Right lobe of liver (tissue), 6 donors: ENCODE measurements at places on chromosomes 16 and 17.

- peak; percentile 64 for DNase-seq
Measured at GRCh38 chr16:82034981-82035612, at the start of gene HSD17B2. Gene HSD17B2, plus strand, starts transcription at chr16:82035253. Its CDS starts 172 bp downstream, at chr16:82035425.

DNA sequence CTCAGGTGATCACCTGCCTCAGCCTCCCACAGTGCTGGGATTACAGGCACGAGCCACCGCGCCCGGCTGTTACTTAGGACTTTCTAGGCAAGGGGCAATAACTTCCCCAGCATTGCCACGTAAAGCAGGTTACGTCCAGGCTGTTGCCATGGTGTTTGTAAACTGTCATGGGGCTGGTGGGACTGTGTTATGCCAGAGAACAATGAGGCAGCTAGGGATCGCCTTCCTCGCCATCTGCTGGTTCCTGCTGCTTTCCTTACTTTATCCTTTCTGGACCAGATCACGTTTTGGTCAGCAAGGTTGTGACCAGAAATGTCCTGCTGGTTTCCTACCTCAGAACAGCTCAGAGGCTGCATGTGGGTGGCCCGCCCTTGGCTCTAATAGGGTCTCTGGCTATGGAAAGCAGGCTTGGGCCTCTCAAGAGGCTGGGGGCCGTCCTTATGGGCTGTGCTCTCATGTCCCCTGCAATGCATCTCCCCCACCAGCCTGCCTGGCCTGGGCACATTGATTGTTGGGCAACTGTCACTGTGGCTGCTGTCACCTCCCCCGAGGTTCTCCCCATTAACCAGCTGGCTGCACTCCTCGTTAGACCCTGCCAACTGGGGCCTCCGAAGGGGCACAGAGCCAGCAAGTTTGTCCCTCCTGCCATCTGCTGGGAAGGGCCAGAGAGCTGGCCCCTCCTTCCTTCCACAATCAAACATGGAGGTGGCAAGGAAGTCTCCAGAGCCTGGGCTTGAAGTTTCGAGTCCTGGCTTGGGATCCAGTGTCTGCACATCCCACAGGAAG lies 28.2 kb upstream of the ZC3H18 start:
- no peak for DNase-seq

DNA sequence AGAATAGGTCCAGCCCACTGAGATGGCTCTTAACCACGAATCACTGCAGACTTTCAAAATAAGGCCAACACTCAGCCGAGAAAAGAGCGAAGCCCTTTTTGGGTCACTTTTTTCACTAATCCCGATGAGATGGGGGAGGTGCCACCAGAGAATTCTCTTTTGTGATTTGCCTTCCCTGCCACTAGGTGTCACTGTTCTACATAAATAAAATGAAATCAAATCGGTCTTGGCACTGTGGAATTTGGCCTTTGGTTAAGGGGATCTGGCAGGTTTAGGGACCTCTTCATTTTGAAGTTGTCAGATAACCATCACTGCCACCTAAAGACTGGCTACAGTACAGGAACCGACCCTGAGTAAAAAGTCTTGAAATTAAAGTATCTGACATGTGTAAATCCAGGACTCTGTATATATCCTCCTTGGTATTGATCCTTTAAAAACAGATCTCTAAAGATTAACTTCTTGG lies 147.0 kb downstream of the HS3ST4 start:
- DNase-seq, result no peak

GRCh38 chr17:15657868-15658267 lies 26.2 kb downstream of the TRIM16 start:
- no peak for DNase-seq

- DNase-seq, result no peak
Measured at GRCh38 chr17:69560987-69561441, 146.5 kb downstream of the MAP2K6 start.

DNA sequence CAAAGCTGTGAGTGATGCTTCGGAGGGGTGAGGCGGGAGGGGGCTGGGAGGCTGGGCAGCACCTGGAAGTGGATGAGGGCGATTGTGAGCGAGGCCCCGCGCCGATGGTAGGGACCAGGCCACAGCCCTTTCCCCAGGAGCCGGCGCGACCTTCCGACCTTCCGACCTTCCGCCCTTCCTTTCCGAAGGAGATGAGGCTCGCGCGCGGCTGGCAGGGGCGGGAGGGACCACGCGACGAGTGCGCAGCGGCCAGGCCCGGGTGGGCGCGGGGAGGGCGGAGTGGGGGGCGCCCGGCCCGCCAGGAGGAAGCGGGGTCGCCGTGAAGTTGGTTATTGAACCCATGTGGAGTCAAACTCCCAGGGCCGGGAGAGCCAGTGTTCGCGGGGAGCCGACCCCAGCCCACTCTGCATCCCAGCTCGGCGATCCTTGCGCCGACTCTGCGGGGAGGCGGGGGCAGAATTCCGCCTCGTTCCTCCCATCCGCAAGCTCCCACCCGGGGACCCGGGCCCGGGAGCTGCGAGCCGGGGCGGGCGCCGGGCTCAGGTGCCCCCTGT lies 56.6 kb downstream of the RAP1GAP2 start:
- no peak for DNase-seq

DNA sequence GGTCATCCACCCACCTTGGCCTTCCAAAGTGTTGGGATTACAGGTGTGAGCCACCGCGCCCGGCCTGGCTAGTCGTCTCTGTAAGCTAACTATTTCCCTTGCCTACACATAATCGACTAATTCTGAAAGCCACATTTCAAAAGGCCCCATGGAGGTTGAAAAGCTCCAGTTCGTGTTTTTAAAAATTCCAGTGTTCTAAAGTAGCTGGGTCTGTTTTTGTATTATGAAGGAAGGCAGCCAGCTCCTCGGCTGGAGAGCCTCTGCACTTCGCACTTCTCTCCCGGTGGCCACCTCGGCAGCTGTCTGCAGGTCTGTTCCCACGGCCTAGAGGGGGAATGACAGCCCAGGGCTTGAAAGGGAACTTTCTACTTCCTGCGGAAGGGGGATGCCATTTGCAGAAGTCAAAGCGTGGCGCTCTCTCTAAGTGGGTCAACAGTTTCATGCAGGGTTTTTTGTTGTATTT lies 16.9 kb downstream of the HASPIN start:
- DNase-seq, result no peak

GRCh38 chr17:31678431-31678830 lies 180.6 kb downstream of the COPRS start:
- no peak for DNase-seq

GRCh38 chr16:59478838-59479237 lies 744.7 kb upstream of the GOT2 start:
- no peak for DNase-seq

- peak; percentile 48 for DNase-seq
Measured at GRCh38 chr16:2520784-2521531, 787 bp downstream of the AMDHD2 start.

DNA sequence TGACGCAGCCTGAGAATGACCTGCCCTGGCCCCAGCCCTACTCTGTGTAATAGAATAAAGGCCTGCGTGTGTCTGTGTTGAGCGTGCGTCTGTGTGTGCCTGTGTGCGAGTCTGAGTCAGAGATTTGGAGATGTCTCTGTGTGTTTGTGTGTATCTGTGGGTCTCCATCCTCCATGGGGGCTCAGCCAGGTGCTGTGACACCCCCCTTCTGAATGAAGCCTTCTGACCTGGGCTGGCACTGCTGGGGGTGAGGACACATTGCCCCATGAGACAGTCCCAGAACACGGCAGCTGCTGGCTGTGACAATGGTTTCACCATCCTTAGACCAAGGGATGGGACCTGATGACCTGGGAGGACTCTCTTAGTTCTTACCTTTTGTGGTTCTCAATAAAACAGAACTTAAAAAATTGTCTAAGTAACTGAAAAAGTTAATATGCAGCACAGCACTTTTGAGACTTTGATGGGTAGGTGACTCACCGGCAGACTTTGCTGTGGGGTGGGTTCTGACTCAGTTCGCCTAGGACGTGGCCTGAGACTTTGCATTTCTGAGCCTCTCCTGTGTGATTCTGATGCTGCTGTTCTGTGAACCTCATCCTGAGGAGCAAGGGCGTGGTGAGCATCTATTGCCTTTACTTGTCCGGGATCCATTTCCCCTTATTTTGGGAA lies 5.7 kb downstream of the LAT start:
- DNase-seq, result no peak

DNA sequence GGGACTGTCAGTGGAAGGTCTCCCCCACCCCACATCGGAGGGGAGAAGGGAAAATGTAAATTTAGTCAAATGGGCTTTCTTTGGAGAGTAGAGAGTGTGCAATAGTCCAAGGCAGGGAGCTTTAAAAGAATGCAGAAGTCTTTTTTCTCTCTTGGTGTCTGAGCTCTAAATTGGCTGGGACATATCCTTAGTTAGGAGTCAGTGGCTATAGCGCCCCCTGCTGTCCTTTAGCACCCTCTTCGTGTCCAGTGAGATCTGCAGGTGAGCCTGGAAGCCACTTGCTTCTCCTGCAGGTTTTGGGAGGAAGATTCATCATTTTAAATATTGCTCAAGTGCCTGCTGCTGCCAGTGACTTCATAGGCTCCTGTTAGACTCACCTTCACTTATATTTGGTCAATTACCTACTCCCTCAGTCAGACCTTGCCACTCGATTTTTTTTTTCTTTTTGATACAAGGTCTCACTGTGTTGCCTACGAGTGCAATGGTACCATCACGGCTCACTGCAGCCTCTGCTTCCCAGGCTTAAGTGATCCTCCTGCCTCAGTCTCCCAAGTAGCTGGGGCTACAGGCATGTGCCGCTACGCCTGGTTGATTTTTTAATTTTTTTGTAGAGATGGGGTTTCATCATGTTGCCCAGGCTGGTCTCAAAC lies 174.8 kb downstream of the PRKCB start:
- DNase-seq, result peak; percentile 78

GRCh38 chr17:7336240-7337175 lies at the start of gene ACAP1:
Gene ACAP1, plus strand, starts transcription at chr17:7336529. Its CDS starts 206 bp downstream, at chr17:7336735.
- DNase-seq, result no peak

DNA sequence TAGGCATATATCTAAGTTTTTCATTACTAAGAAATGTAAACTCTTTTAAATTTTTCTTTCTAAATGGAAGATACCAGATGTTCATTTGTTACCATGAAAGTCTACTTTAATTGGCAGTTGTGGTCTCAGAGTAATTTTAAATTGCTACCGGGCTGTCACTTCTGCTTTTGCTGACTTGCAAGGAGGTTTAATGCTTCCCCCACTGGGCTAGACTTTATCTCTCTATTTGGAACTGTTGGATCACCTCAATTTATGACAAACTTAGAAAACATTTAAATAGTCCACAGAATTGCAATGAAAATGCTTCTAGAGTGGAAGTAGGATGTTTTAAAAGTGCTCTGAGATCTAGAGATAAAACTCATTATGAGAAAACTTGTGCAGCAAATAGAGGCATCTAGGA lies 479.8 kb upstream of the GOT2 start:
- no peak for DNase-seq

- no peak for DNase-seq
Measured at GRCh38 chr17:13001991-13002615, 15.7 kb downstream of the ELAC2 start.

DNA sequence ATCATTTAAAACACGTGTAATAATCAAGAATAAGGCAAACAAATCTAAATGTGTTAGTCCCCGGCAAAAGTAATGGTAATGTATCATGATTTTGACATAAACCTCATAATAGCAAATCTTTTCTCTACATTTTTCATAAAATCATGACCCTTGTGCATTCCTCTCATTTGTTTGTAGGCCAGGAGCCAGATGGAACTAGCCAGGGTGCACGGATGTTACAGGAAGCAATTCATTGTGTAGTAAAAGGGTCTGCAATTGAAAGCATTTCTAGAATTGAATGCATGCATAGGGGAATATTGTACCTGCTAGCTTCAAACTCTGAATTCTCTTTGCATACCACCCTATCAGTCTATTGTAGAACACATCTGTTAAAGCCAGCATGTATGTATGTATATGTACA lies 66.6 kb downstream of the CNTNAP4 start:
- DNase-seq, result no peak

GRCh38 chr16:12067714-12068401 lies 91.3 kb downstream of the SNX29 start:
- no peak for DNase-seq

DNA sequence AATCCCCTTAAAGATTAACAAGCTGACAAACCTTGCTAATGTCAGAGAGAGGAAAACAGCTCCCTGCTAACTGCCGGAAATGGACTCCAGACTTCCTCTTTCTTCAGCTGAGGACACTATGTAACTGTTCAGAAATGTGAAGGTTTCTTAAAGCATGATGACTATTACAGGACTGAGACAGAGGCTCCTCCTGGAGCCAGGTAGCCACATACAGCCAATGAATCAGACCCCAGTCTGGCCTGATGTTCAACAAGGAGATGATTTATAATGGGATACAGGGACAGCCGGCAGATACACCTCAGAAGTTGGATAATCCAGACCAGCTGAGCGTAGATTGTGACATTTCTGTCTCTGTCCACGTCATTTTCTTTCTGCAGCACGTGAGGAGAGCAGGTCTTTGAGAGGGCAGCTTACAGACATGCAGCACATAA lies 216.2 kb downstream of the HS3ST3A1 start:
- no peak for DNase-seq

DNA sequence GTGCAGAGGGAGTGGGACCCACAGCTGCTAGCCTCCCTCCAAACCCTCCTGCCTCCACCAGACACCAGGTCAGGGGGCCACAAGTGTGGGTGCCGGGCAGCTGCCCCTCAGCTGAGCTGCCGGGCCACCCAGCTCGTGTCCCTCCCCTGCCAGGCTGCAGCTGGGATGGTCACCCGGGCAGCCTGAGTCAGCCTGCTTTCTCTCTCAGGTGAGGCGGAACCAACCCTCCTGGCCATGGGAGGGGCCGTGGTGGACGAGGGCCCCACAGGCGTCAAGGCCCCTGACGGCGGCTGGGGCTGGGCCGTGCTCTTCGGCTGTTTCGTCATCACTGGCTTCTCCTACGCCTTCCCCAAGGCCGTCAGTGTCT lies 6.9 kb downstream of the SLC16A3 start:
- no peak for DNase-seq

GRCh38 chr17:48335858-48336500 lies 94.0 kb downstream of the SKAP1 start:
- no peak for DNase-seq

DNA sequence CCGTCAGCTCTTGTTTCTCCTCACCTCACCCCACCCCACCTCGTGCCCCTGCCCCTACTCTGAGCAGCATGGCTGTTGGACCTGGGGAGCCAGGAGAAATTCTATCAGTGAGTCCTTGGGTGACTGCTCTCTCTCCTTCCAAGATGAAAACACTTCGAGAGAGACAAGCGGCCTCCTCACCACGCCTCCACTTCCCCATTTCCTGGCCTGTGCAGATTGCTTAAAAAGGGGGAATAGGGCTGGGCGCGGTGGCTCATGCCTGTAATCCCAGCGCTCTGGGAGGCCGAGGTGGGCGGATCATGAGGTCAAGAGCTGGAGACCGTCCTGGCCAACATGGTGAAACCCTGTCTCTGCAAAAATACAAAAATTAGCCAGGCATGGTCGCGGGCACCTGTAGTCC lies 9.5 kb downstream of the DLX4 start:
- no peak for DNase-seq

GRCh38 chr17:67671493-67671892 lies 46.2 kb upstream of the NOL11 start:
- no peak for DNase-seq
